ENCODE measurements at places on chromosomes 3 and 15.

GRCh38 chr15:85388566-85389305, 8.3 kb downstream of the AKAP13 start:
- DNase-seq = no peak

- DNase-seq = no peak
Measured at GRCh38 chr3:4693620-4694019, 200.5 kb downstream of the ITPR1 start.

DNA sequence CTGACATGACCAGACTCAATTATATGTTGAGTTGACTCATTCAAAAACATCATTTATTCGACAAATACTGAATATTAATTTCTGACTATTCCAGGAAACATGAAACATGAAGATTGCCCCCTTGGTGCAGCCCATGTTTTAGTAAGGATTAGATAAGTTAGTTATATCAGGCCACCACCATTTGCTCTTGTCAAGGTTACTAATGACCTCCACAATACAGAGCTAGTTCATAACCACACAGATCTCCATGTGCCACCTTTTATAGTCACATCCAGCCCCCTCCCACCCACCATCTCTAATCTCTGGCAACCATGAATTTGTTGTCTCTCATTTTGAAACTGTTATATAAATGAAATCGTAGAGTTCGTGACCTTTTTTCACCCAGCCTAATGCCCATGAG, 15.7 kb downstream of the KLHL18 start:
- DNase-seq = no peak

- no peak for DNase-seq
Measured at GRCh38 chr15:92636908-92637481, 18.6 kb downstream of the FAM174B start.

DNA sequence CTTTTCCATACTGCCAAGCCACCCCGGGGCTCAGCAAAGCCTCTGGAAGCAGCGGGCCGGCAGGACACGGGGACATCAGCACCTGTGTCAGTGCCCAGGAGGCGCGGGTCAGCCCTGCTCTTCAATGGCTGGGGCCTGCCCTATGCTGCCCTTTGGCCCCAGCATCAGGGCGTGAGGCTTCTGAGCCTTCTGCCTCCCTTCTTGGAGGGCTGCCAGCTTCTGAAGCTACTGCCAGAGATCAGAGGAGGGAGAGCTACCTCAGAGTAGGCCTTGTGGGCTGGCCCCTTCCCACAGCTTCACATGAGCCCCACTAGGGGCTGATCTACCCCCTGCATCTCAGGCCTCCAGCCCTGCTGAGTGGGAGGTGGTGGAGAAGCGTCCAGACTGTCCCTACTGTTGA, 13.0 kb upstream of the TMEM115 start:
- no peak for DNase-seq

- DNase-seq = no peak
Measured at GRCh38 chr3:122546151-122546550, 17.9 kb downstream of the PARP9 start.

DNA sequence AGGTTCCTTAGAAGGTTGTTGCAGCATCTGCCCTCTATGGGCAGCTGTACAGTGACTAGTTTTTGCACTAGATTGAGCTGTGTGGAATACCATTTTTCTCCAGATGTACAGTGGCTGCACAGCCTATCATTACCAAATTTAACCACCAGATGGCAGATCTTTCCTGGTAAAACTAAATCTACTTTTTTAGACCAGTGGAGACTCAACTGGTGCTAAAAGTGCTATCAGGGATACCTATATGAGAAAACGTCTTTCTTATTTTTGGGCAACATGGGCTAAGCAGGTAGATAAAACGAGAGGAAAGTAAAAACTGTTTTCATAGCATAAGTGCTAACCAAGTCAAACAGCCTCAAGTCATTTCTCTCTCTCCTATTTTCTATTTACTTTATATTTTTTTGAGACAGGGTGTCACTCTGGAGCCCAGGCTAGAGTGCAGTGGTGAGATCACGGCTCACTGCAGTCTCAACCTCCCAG, 21.2 kb downstream of the IGSF10 start:
- DNase-seq = no peak

- DNase-seq = no peak
Measured at GRCh38 chr3:112390783-112391641, 58.1 kb downstream of the CD200 start.
